ENCODE measurements at places on chromosomes 11 and 22.
A peak's percentile ranks its signal among the peaks of the same experiment; 100 is the strongest.

- no peaks in the 10 kb centered on the region for H3K4me1 ChIP-seq
- peak; percentile 53 for DNase-seq
- no peaks in the 10 kb centered on the region for H3K36me3 ChIP-seq
- H3K27ac ChIP-seq = no peak overlapping the region
Observed at GRCh38 chr11:26276798-26277424, 55.0 kb upstream of the ANO3 start.

GRCh38 chr11:86593833-86594232 is 78.6 kb downstream of the ME3 start:
- no peaks in the 10 kb centered on the region for H3K36me3 ChIP-seq
- no peaks in the 10 kb centered on the region for H3K4me1 ChIP-seq

GRCh38 chr22:26748845-26749244 is 91.5 kb downstream of the MIAT start:
- no peaks in the 10 kb centered on the region for H3K27me3 ChIP-seq
- no peaks in the 10 kb centered on the region for H3K36me3 ChIP-seq
- no peak for DNase-seq
- H3K27ac ChIP-seq = no peak overlapping the region
- H3K4me1 ChIP-seq = peaks cover 5% of the 10 kb centered on the region

- no peak for DNase-seq
- no peaks in the 10 kb centered on the region for H3K36me3 ChIP-seq
- H3K4me1 ChIP-seq = no peaks in the 10 kb centered on the region
- H3K27me3 ChIP-seq = no peaks in the 10 kb centered on the region
- H3K27ac ChIP-seq = no peak overlapping the region
Observed at GRCh38 chr11:23554002-23554401, 693.7 kb upstream of the CCDC179 start.

DNA sequence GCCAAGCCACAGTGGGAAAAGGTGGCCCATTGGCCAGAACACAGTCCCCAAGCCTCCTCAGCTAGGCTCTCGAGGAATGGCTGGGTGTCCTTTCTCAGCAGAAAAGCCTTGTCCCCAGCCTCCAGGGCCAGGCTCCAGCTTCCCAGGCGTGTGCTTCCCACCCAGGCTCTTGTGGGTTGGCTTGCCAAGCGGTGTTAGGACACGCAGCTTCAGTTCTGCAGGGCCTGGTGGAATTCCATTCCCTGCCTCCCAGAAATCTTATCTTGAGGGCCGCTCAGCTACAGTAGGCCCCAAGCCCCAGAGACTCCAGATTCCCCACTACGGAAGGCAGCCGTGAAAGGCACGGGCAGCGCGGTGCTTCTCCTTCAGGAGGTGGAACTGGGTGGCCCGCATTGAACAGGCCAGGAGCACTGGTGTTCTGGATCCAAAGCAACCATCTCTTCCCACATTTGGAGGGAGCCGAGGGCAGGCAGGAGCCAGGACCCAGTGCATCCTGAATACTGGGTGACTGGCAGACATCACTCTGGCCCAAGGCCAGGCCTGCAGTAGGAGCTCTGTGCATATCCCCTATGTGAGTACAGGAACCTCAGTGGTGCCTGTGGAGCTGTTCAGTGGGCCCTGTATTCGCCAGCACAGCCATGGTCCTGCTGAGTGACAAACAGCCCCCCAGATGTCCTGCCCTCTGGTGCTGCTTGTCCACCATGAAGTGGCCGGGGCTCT is 16.7 kb upstream of the KCNQ1OT1 start:
- H3K27ac ChIP-seq = no peak overlapping the region
- no peak overlapping the region for H3K4me3 ChIP-seq
- no peaks in the 10 kb centered on the region for H3K4me1 ChIP-seq
- no peaks in the 10 kb centered on the region for H3K36me3 ChIP-seq
- H3K27me3 ChIP-seq = no peaks in the 10 kb centered on the region
- DNase-seq = no peak

DNA sequence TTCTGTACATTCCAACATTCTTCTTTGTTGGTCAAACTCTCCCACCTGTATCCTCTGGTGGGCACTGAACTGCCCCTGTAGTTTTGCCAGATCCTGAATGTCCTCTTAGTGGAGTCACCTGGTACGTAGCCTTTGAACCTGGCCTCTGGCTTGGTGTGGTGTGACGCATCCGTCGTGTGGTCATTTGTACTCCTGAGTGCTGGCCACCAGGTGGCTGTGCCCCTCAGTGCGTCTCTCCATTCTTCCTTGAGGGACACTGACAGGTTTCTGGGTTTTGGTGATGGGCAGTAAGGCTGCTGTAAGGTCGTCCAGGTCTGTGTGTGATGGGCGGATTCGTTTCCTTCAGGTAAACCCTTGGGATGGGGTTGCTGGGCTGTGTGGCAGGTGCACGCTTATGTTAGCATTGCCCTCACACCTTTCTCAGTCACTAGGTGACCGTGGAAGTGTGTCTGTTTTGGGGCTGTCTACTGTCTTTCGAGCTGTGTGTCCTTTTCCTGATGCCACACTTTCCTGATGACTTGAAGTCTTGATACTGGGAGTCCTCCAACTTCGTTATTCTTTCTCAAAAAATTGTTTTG is 13.6 kb upstream of the RANBP1 start:
- no peak overlapping the region for H3K4me3 ChIP-seq
- H3K36me3 ChIP-seq = peaks cover 26% of the 10 kb centered on the region
- H3K27me3 ChIP-seq = no peaks in the 10 kb centered on the region
- no peak overlapping the region for H3K27ac ChIP-seq

DNA sequence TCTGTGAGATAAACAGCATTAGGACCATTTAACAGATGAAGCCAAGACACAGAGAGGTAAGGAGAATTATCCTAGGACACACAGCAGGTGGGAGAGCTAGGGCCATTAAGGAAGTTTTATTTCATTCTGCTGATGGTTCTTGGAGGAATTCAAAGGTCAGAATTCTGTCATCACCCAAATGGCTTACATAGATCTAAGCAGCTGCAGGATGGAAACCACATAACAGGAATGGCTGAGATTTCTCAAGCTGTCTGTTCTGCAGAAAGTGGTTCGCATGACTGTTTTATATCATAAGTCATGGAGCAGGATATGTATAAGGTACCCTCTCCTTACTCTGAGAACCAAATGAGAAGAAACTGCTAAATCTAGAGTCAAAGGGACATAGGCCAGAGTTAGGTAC is 163.2 kb upstream of the NARS2 start:
- no peaks in the 10 kb centered on the region for H3K36me3 ChIP-seq
- DNase-seq = no peak
- H3K4me3 ChIP-seq = no peak overlapping the region
- no peaks in the 10 kb centered on the region for H3K4me1 ChIP-seq
- H3K27me3 ChIP-seq = no peaks in the 10 kb centered on the region

DNA sequence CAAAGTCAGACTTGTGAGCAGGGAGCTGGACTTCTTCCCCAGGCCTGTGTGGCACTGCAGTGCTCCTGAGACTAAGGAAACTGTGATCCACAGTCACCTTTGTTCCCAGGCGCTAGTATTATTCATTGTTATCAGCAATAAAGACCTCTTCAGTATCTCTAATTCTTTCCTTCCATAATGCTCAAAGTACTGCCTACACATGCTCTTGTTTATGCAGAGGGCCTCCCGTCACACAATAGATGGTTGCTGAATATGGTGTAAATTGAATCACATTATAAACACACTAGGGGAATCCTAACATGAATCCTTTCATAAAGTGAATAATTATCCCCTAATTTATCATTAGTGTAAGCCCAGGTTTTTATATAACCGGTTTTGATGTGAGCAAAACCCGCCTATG is 493.3 kb downstream of the BUD13 start:
- no peaks in the 10 kb centered on the region for H3K36me3 ChIP-seq
- H3K27ac ChIP-seq = no peak overlapping the region
- H3K4me3 ChIP-seq = no peak overlapping the region
- no peak for DNase-seq

- peaks cover 31% of the 10 kb centered on the region for H3K36me3 ChIP-seq
- H3K4me3 ChIP-seq = no peak overlapping the region
- H3K27me3 ChIP-seq = no peaks in the 10 kb centered on the region
- no peak for DNase-seq
Observed at GRCh38 chr11:93734427-93735222, 6.7 kb downstream of the TAF1D start.

- no peak for DNase-seq
- no peaks in the 10 kb centered on the region for H3K4me1 ChIP-seq
- no peak overlapping the region for H3K27ac ChIP-seq
- no peaks in the 10 kb centered on the region for H3K27me3 ChIP-seq
- H3K36me3 ChIP-seq = no peaks in the 10 kb centered on the region
Observed at GRCh38 chr11:130024361-130024760, 21.7 kb upstream of the PRDM10 start.

GRCh38 chr22:46088541-46089311 is 61.6 kb upstream of the PPARA start:
- peak overlapping the region; percentile 71 for H3K27ac ChIP-seq
- peaks cover 31% of the 10 kb centered on the region for H3K4me1 ChIP-seq
- no peak overlapping the region for H3K4me3 ChIP-seq
- H3K36me3 ChIP-seq = no peaks in the 10 kb centered on the region
- no peaks in the 10 kb centered on the region for H3K27me3 ChIP-seq

DNA sequence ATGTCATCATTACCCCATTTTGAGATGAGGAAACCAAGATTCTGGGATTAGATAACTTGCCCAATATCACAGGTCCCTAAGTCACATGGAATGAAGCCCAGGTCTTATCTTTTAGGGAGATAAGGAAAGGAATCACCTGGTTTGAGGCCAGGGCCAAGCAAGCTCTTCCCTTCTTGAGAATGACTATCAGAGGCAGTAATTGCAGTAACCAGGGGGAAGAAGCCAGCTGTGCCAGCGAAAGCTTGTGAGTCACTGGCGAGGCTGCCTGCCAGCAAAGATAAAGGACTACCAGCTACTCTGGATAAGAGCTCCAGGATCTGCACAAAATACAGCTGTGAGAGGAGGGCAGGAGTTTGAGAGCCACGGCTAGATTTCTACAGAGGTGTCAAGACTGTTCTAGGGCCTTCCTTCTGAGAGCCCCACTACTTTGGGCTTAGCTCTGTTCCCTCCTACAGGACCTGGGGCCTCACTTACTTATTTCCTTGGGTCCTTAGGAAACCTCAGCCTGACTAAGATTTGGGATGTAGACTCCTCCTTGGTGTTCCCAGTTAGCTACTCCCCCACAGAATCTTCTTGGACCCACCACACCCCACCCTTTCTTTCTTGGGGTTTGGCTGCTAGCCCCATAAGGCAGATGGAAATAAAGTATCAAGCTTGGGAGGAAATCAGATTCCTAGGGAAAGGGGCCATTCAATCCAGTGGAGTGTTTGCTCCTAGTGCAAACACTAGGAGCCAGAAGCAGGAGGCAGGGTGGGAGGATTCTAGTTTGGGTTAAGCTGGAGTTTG is 9.7 kb upstream of the CCKBR start:
- peaks cover 3% of the 10 kb centered on the region for H3K4me1 ChIP-seq
- H3K27me3 ChIP-seq = no peaks in the 10 kb centered on the region
- no peaks in the 10 kb centered on the region for H3K36me3 ChIP-seq

- H3K36me3 ChIP-seq = no peaks in the 10 kb centered on the region
- no peaks in the 10 kb centered on the region for H3K27me3 ChIP-seq
- H3K4me1 ChIP-seq = no peaks in the 10 kb centered on the region
Observed at GRCh38 chr11:128045094-128045725, 542.1 kb downstream of the ETS1 start.

DNA sequence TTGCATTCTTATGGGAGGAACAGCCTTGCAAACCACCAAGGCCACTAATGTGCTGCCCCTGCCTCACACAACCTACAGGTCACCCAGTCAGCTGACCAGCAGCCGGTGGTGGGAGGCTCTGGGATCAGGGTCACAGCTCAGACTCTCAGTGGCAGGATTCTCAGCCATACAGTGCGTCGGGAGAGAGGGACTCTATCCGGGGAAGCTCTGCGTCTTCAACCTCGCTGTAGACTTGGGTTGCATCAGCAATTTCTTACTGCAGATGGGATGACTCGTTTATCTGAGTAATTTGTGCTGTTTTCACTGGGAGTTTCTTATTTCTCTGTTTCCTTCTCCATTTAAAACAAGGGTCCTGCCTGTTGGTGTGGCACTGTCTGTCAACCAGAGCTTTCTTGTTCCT is 257.7 kb downstream of the TBC1D22A start:
- no peaks in the 10 kb centered on the region for H3K36me3 ChIP-seq
- H3K27me3 ChIP-seq = no peaks in the 10 kb centered on the region
- no peak for DNase-seq
- H3K4me3 ChIP-seq = no peak overlapping the region
- H3K27ac ChIP-seq = no peak overlapping the region

GRCh38 chr11:61697764-61698163 is 17.6 kb downstream of the DAGLA start:
- H3K4me1 ChIP-seq = peaks cover 72% of the 10 kb centered on the region
- H3K4me3 ChIP-seq = no peak overlapping the region
- no peaks in the 10 kb centered on the region for H3K27me3 ChIP-seq
- H3K36me3 ChIP-seq = no peaks in the 10 kb centered on the region
- peak overlapping the region; percentile 89 for H3K27ac ChIP-seq

GRCh38 chr11:72309641-72310040 is 65.7 kb upstream of the PHOX2A start:
- no peaks in the 10 kb centered on the region for H3K36me3 ChIP-seq
- H3K4me3 ChIP-seq = no peak overlapping the region
- no peak for DNase-seq

DNA sequence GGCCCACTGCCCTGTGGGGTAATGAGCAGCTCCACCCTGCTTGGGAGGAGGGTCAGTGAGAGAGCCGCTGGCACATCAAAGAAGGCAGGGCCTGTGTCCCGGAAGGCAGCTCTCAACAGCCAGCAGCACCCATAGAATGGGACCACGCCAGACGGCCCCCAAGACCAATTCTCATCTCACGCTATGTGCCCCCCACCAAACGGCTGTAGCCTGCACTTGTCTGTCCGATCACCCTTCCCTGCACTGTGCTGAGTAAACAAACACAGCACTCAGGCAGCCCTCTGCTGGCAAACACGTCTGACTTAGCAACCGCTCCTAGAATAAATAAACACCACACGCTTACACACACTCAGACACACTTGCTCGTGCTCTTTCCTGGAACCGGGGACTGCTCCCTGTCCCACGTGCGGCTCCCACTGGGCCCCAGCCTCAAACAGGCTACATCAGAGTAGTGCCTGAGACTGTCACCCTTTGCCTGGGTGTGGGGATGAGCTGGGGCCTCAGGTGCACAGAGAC is 53.2 kb upstream of the CDON start:
- H3K27me3 ChIP-seq = no peaks in the 10 kb centered on the region
- H3K36me3 ChIP-seq = no peaks in the 10 kb centered on the region
- H3K4me1 ChIP-seq = peaks cover 20% of the 10 kb centered on the region

- H3K27ac ChIP-seq = no peak overlapping the region
- H3K4me3 ChIP-seq = no peak overlapping the region
Observed at GRCh38 chr22:44365832-44366231, 53.1 kb upstream of the SHISAL1 start.

- H3K36me3 ChIP-seq = no peaks in the 10 kb centered on the region
- DNase-seq = no peak
- no peak overlapping the region for H3K4me3 ChIP-seq
- H3K27me3 ChIP-seq = no peaks in the 10 kb centered on the region
- no peak overlapping the region for H3K27ac ChIP-seq
- no peaks in the 10 kb centered on the region for H3K4me1 ChIP-seq
Observed at GRCh38 chr22:31584804-31585160, 77.2 kb downstream of the PISD start.
